ENCODE measurements at places on chromosomes 5 and 9. TPM values are rescaled to one million over a fixed set of nuclear protein-coding genes. Genes with fewer than 3 reads are reported as not detected.
A peak's percentile ranks its signal among the peaks of the same experiment; 100 is the strongest.

DNA sequence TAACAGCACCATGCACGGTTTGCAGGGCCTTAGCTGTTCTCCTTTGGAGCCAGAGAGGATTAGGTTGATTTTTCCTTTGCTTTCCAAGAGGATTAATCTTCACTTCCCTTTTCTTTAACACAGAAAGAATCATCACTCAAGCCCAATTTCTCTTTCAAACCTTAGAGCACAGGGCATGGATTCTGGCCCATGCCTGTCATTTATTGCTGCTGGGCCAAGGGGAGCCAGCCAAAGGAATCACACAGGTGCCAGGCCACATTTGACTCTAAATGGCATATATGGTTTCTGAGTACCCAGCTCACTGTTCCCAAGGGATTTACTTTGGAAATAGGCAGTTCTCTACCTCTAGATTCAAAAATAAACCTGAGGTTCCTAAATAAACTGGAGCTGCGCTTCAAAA lies 58.3 kb downstream of the FBXL7 start:
- H3K36me3 ChIP-seq, result no peaks in the 10 kb centered on the region
- no peak overlapping the region for H3K4me3 ChIP-seq
- no peak for DNase-seq
- no peaks in the 10 kb centered on the region for H3K27me3 ChIP-seq

Gene EXD3
- 21.6 TPM for polyA plus RNA-seq

Gene PRUNE2
- polyA plus RNA-seq, result 0.46 TPM

Gene GRXCR2
- not detected for polyA plus RNA-seq

DNA sequence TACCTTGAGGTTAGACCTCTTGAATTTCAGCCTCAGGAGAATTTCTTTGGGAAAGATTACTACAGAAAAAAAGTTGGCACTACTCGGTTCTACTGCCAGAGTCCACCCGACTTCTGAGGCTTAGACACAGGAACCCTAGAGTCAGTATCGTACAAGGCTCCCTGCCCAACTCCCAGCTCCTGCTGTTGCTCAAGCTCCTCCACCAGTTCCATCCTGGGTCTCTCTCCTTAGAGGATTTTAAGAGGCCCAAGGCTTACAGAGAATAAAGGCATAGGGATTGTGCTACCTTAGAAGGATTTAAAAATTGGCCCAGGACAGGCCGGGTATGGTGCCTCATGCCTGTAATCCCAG lies 29.0 kb upstream of the SSBP2 start:
- no peaks in the 10 kb centered on the region for H3K36me3 ChIP-seq
- no peak for DNase-seq
- H3K4me1 ChIP-seq, result peaks cover 12% of the 10 kb centered on the region
- H3K4me3 ChIP-seq, result no peak overlapping the region
- H3K27ac ChIP-seq, result peak overlapping the region; percentile 33
- H3K27me3 ChIP-seq, result no peaks in the 10 kb centered on the region

DNA sequence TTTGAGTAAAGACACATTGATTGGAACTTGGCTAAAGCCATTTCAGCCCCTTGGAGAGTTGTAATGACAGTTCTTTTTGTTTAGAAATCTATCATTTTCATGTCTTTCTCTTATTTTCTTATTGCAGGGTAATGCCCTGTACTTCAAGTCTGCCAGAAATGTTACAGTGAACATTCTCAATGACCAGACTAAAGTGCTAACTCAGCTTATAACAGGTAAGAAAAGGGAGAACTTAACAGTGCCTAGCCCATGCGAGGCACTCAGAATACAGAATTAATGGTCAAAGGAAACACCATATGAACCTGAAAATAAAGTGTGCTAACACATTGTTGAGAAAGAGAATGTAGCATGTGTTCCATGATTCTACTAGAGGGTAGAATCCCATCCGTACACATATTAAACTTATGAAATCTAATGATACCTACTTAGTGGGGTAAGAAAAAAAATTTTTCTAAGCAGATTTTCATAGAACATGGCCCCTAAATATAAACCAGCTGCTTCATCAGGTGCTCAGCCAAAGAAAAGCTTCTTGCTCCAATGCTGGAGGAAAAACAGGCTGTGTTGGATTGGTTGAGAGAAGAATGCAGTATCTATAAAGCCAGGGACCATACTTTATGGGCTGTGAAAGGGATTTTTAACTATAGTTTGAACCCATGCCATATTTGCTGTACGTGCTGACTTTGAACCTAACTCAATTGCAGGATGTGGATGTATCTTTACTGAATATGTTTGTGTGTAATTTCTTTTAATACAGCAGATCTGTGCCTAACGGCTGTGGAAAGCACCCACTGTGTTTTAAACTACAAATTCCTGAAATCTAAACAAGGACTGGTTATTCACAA lies 260.8 kb upstream of the PPP1R2B start:
- DNase-seq, result peak; percentile 42
- H3K4me1 ChIP-seq, result peaks cover 3% of the 10 kb centered on the region
- H3K4me3 ChIP-seq, result no peak overlapping the region
- H3K27ac ChIP-seq, result peak overlapping the region; percentile 43
- H3K36me3 ChIP-seq, result no peaks in the 10 kb centered on the region

Gene ADAMTS6
- polyA plus RNA-seq, result 5.9 TPM

Gene PCDHGB3
- polyA plus RNA-seq, result not detected

GRCh38 chr9:130857864-130858738 lies 23.0 kb downstream of the ABL1 start:
- H3K27ac ChIP-seq, result peak overlapping the region; percentile 15

- no peaks in the 10 kb centered on the region for H3K36me3 ChIP-seq
- H3K27ac ChIP-seq, result no peak overlapping the region
- no peak for DNase-seq
- H3K4me3 ChIP-seq, result no peak overlapping the region
- no peaks in the 10 kb centered on the region for H3K27me3 ChIP-seq
Observed at GRCh38 chr9:111074395-111074794, 36.1 kb upstream of the LPAR1 start.

- H3K4me1 ChIP-seq, result peaks cover 22% of the 10 kb centered on the region
- no peaks in the 10 kb centered on the region for H3K27me3 ChIP-seq
- H3K36me3 ChIP-seq, result no peaks in the 10 kb centered on the region
- peak; percentile 85 for DNase-seq
- no peak overlapping the region for H3K4me3 ChIP-seq
Observed at GRCh38 chr9:134492281-134492691, 149.3 kb upstream of the COL5A1 start.

- DNase-seq, result no peak
- no peak overlapping the region for H3K4me3 ChIP-seq
- H3K27ac ChIP-seq, result no peak overlapping the region
- H3K4me1 ChIP-seq, result no peaks in the 10 kb centered on the region
- no peaks in the 10 kb centered on the region for H3K27me3 ChIP-seq
Observed at GRCh38 chr9:14869671-14870070, 40.6 kb downstream of the FREM1 start.

GRCh38 chr5:7886849-7887475 lies 18.0 kb downstream of the MTRR start:
- no peaks in the 10 kb centered on the region for H3K27me3 ChIP-seq
- no peak overlapping the region for H3K4me3 ChIP-seq
- H3K4me1 ChIP-seq, result no peaks in the 10 kb centered on the region
- peak; percentile 55 for DNase-seq

Gene SCGB3A2
- 70.6 TPM for polyA plus RNA-seq

- no peaks in the 10 kb centered on the region for H3K36me3 ChIP-seq
- H3K27me3 ChIP-seq, result no peaks in the 10 kb centered on the region
- no peaks in the 10 kb centered on the region for H3K4me1 ChIP-seq
- no peak overlapping the region for H3K4me3 ChIP-seq
- no peak overlapping the region for H3K27ac ChIP-seq
Observed at GRCh38 chr5:18959535-18959934, 1028.5 kb downstream of the CDH18 start.

DNA sequence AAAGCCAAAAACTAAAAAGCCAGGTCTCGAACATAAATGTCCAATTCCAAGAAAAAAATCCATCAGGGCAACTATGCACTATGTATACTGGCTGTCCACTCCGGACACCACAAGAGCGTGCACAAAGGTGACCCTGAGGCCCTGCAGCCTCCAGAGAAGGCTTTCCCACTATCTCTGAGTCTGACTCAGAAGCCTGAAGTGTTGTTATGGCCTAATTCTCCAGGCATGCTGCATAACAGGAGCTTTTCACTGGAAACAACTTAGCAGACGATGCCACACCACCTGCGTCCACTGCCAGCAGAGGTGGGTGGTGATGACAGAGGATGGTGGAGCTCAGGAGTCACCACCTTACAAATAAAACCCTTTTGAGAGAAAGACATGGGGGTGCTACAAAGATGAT lies 63.7 kb downstream of the HABP4 start:
- H3K27me3 ChIP-seq, result no peaks in the 10 kb centered on the region
- H3K36me3 ChIP-seq, result no peaks in the 10 kb centered on the region
- H3K27ac ChIP-seq, result peak overlapping the region; percentile 23
- H3K4me1 ChIP-seq, result no peaks in the 10 kb centered on the region

DNA sequence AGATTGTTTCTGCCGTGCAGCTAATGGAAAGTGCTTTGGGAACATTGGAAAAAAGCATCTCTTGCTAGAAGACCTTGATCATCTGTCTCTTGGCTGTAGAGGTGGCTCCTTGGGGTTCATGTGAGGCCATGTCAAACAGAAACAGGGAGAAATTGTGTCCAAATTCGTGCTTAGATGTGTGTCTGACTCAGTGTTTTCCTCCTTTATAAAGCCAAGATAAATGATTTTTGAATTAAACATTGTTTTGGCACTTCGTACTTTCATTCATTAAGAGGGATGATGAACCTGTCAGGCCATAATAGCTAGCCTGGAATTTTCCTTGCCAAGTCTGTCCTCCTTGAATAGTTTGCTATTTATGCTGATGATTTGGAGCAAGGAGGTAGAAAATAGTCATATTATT lies 143.8 kb downstream of the FBXL7 start:
- DNase-seq, result no peak
- no peak overlapping the region for H3K4me3 ChIP-seq

- no peaks in the 10 kb centered on the region for H3K36me3 ChIP-seq
- no peak for DNase-seq
Observed at GRCh38 chr5:147434049-147434448, 75.8 kb downstream of the DPYSL3 start.

DNA sequence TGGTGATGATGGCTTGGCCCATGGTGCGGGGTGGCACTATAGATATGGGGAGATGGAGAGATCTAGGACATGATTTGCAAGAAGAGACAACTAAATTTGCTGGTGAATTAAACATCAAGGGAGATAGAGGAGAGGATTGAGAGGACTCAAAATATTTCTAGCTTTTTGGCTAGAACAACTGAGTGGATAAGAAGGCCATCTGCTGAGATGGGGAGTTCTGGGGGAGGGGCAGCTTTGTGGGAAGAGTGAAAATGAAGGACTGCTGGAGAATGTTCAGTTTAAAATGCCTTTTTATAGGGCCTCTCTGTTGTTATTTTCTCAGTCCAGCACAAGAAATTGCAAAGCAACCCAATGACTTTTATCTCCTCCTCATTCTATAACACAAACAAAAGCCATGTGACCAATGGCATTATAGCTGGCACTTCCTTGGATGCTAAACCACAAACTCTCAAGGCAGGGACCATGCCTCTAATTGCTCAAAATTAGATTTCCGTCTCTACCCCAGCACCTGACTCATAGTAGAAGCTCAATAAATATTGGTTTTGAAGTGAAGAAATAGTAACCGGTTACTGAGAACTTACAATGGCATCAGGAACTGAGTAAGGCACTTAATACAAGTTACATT lies 29.8 kb downstream of the JAKMIP2 start:
- H3K36me3 ChIP-seq, result no peaks in the 10 kb centered on the region
- DNase-seq, result no peak

All from hepatocyte (in vitro differentiated cells).